ENCODE measurements at places on chromosomes 1 and 21.
A peak's percentile ranks its signal among the peaks of the same experiment; 100 is the strongest.

- peak; percentile 49 for DNase-seq
These were observed 67.6 kb upstream of the GUCA2B start for GRCh38 chr1:42085596-42085995.

- DNase-seq, result no peak
These were observed 21.2 kb upstream of the BCAR3 start for GRCh38 chr1:93702828-93703183.

DNA sequence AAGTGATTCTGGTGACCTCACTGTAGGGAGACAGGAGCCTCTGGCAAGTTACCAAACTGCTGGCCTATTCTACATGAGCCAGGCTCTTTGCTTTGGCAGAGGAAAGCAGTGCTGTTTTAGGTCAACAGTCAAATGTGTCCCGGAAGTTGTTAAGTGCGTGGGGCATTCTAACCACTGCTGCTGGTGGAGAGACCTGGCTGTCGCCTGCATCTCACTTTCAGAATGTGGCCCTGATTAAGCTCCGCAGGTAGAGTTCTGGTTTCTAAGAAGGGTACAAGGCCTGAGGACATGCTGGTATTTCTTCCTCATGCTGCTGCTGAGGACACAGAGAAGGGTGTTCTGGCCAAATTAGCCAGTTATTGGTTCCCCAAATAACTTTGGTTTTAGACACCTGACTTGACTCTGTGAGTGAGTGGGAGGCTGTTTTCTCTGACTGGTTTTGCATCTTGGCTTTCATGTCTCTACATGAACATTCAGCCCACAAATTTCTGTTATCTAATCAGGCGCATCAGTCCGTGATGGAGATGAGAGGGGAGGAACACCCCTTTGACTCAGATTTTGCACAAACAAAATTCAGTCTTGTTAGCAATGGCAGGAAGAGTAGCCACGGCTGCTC lies 120.8 kb downstream of the LMO4 start:
- no peak for DNase-seq

GRCh38 chr1:179369751-179370341 lies 4.1 kb downstream of the AXDND1 start:
- DNase-seq, result peak; percentile 65

DNA sequence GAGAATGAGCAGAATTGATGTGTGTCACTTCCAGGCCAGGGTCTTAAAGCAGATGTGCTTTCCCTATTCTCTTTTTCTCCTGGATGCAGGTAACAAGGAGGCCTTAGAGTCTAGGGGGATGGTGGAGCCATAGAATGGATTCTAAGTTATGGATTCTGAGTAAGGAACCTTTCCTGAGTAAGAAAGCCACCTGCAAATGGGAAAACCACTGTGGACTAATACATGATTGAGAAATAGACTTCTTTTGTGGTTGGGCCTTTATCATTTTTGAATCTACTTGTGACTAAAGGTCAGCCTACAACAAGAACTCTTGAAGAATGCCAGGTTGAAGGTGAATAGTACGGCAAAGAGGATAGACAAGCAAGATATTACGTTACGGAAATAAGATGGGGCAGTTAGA lies 116.1 kb downstream of the CDC7 start:
- DNase-seq, result no peak

DNA sequence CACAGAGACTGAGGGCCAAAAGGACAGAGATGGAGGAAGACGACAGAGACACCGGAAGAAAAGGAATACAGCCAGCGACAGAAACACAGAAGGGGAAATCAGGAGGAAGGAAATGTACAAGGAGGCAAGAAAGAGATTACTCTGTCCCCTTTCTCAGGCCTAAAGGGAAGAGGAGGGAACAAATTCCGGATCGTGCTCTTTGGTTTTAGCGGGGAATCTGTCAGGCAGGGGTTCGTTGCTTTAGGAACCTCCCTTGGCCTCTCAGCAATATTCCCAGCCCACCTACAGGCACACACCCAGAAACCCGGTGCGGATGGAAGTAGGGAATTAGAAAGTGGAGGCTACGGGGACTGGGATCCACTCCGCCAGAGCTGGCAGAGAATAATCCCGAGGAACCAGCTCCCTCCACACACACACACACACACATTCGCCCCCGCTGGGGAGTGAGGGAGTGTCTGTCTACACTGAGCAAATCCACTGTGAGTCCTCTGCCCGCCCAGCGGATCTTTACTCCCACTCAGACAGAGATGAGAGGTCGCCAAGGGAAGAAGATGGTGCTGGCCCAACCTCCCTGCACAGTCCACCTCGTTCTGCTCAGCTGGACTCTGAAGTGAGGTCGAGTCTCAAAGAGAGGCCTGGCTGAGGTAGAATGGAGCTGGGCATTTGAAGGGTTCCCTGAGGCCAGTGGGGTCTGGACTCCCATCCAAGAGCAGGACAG lies 5.7 kb downstream of the TAL1 start:
- no peak for DNase-seq

GRCh38 chr1:240086726-240087125 lies 5.0 kb upstream of the FMN2 start:
- peak; percentile 41 for DNase-seq

DNA sequence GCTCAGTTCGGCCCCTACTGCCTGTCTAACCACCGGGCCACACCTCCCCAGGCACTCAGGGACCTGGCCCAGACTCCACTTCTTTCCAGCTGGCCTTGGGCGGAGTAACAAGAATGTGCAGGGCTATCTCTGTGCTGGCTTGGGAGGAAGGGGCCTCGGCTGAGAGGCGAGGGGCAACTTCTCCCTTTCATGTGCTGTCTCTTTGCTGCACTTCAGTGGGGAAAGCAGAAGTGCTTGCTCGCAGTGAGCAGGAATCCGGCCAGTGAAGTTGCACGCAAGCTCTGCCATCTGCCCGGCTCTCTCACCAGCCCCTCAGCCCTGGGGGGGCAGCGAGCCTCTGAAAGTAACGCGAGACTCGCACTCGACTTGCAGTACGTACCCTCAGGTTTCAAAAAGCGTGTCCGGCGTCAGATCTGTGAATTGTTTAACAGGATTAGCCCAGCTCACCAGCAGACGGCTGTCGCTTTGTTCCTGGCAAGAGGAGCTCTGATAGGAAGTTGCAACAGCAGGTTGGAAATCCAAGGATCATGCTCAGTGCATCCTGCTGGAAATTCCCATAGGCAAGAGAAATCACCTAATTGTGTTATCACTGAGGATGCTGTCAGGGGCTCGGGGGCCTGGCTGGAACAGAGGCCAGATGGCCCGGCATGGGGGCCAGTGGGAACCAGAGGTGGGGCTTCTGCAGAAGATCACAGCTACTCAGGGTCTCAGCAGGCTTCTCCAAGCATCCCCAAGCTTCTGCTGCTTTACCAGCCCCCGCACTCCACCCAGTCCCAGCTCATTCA lies 221.1 kb downstream of the NPHP4 start:
- DNase-seq, result no peak

GRCh38 chr1:169160845-169161495 lies 54.5 kb downstream of the ATP1B1 start:
- DNase-seq, result no peak

- DNase-seq, result peak; percentile 67
These were observed 1.1 kb downstream of the PRRX1 start for GRCh38 chr1:170664828-170665612.

GRCh38 chr1:159987186-159987585 lies 33.1 kb upstream of the SLAMF9 start:
- DNase-seq, result no peak

- DNase-seq, result peak; percentile 82
These were observed 570 bp upstream of the PEX10 start for GRCh38 chr1:2412773-2413494.

GRCh38 chr1:156412653-156413321 lies 43.8 kb downstream of the RHBG start:
- DNase-seq, result no peak

DNA sequence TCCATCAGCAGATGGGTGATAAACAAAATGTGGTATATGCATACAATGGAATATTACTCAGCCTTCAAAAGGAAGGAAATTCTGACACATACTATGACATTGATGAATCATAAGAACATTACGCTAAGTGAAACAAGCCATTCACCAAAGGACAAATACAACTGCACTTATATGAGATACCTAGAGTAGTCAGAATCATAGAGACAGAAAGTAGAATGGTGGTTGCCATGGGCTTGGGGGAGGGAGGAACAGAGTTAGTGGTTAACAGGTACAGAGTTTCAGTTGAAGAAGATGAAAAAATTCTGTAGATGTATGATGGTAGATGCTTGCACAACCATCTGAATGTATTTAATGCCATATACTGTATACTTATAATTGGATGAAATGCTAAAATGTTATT lies 39.1 kb upstream of the KCNK2 start:
- no peak for DNase-seq

GRCh38 chr1:239951511-239952140 lies 140.1 kb upstream of the FMN2 start:
- DNase-seq, result peak; percentile 67

GRCh38 chr1:151867321-151867720 lies 13.8 kb upstream of the THEM5 start:
- DNase-seq, result no peak

DNA sequence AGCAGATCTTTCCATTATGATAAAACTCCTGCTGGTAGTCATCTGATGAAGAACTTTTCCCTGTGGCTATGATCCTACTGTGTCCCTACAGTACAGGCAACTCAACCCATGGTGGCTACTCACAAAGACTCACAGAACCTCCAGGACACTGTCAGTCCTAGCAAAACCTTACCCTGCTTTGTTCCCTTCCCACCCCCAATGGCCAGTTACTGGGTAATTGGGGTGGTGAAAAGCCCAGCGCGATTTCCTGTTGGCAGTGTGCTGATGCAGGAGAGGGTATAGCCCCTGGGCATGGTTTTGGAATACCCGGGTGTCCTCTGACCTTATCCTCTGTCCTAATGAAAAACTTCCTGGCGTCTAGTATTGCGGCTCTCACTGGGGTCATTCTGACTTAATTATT lies 533 bp upstream of the RGL1 start:
- peak; percentile 10 for DNase-seq

- DNase-seq, result no peak
These were observed 99.6 kb downstream of the CRB1 start for GRCh38 chr1:197367627-197368026.

- no peak for DNase-seq
These were observed 55.7 kb upstream of the EPHA8 start for GRCh38 chr1:22507587-22507986.

DNA sequence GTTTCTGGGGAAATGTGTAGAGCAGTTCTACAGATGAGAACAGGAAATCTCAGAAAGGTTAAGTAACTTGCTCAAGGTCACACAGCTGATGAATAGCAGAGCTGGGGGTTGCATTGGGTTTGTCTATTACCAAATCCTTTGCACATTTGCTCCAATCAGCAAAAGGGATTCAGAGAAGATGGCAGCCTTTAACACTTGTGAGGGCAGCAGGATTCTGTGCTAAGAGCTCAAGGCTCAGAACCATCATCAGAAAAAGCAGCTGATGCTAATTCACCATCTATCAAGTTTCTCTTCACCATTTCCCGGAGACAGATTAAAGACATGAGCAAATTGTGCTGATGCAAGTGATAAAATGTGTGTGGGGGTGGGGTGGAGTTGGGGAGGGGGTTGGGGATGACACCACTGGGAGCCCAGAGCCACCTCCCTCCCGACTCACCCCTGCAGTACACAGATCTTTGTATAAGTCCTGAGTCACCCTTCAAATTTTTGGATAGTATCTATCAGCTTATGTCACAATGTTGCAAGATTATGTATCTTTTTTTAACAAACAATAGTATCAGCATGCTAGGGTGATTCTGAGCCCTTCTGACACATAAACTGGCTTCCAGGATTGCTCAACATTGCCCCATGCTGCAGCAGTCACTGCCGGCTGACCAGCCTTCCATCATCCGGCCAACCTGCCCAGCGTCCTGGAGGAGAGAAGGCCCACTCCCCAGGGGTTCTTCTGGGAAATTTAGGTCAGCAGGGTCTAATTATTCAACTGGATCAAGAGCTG lies 2.8 kb upstream of the SPSB1 start:
- peak; percentile 68 for DNase-seq

DNA sequence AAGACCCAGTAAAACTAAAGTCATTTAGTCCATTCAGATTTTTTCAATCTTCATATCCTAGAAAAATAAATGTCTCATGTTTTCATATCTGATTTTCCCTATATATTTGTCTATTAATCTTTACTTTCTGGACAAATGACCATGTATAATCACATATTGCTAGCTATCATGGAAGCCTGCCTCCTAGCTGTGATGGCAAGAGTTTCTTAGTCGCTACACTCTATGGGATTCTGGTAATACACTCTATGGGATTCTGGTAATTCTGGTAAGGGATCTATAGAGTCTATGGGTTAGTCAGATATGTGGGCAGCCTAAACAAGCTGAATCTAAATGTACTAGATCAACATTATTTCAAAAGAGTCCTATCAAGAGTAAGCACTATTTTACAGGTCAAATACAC lies 198.7 kb upstream of the LHX8 start:
- no peak for DNase-seq

DNA sequence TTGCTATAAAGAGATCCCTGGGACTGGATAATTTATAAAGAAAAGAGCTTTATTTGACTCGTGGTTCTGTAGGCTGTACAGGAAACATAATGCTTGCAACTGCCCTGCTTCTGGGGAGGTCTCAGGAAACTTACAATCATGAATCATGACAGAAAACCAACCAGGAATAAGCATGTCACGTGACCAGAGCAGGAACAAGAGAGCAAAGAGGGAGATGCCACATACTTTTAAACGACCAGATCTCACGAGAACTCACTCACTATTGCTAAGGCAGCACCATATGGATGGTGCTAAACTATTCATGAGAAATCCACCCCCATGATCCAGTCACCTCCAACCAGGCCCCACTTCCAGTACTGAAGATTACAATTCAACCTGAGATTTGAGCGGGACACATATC lies 49.8 kb upstream of the RCC1 start:
- DNase-seq, result peak; percentile 32

DNA sequence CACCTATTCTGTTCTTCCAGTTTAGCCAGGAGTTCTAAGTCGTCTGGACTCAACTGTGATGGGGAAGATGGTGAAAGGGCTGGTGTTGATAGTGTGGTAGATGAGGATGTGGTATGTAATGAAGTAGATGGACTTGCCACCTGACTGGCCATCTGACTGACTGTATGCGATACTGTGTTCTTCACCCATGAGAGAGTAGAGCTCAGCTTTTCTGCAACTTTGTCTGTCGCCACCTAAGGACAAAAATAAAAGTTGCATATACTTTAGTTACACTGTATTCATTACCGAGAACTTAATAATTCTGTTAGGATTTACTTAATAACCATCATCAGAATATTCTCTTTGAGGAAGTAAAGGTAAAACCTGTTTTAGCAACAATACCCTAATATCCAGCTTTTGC lies 48.5 kb downstream of the EVI5 start:
- no peak for DNase-seq

- no peak for DNase-seq
These were observed 18.7 kb downstream of the B3GALNT2 start for GRCh38 chr1:235485558-235485957.

GRCh38 chr1:238991765-238992495 lies 394.4 kb upstream of the CHRM3 start:
- DNase-seq, result no peak

DNA sequence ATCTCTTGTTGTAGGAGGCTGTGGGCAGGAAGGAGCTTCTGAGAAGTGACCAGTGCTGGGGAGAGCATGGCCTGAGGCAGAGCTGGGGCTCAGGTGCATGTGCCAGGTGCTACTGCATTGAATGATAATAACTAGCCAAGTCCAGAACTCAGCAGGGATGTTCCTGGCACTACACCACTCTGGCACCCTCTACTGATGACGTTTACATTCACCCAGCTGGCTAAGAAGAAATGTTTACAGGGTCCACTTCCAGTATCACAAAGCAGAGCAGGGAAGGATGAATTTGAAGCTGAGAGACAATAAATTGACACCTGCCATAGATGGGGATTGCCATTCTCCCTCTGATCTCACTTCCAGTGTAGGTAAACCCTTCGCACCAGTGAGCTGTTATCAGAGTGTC lies 411.8 kb downstream of the SETD4 start:
- DNase-seq, result no peak

Measured in AG20443 (cell line).